ENCODE measurements at places on chromosomes 16 and 17. TPM values are rescaled to one million over a fixed set of nuclear protein-coding genes. Genes with fewer than 3 reads are reported as not detected.

Gene NT5C3B
- 56.1 TPM for total RNA-seq

Gene TMEM97
- 13.4 TPM for total RNA-seq

Gene C1QL1
- total RNA-seq = not detected

Gene AKAP1
- 12.1 TPM for total RNA-seq

Gene PRSS27
- total RNA-seq = 3.0 TPM

Gene ABCC11
- 0.29 TPM for total RNA-seq

Gene MPP2
- total RNA-seq = 8.0 TPM
